ENCODE measurements at places on chromosomes 7 and 10.

DNA sequence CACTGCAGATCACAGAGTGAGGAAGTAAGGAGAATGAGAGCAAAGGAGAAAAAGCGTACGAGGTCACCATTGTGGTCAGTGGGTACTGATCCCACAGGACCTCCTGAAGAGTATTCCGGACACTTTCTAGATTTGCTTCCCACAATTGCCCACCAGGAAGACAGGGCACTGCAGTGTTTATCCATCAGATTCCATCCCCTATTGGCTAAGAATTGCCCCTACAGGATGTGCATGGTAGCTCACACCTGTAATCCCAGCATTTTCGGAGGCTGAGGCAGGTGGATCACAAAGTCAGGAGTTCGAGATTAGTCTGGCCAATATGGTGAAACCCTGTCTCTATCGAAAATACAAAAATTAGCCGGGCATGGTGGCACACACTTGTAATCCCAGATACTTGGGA lies 5.3 kb upstream of the FHIP2A start:
- DNase-seq, result no peak

- no peak for DNase-seq
Observed at GRCh38 chr7:116145245-116145852, 65.0 kb upstream of the TES start.

- no peak for DNase-seq
Observed at GRCh38 chr7:109868215-109868860, 1222.6 kb upstream of the LRRN3 start.

DNA sequence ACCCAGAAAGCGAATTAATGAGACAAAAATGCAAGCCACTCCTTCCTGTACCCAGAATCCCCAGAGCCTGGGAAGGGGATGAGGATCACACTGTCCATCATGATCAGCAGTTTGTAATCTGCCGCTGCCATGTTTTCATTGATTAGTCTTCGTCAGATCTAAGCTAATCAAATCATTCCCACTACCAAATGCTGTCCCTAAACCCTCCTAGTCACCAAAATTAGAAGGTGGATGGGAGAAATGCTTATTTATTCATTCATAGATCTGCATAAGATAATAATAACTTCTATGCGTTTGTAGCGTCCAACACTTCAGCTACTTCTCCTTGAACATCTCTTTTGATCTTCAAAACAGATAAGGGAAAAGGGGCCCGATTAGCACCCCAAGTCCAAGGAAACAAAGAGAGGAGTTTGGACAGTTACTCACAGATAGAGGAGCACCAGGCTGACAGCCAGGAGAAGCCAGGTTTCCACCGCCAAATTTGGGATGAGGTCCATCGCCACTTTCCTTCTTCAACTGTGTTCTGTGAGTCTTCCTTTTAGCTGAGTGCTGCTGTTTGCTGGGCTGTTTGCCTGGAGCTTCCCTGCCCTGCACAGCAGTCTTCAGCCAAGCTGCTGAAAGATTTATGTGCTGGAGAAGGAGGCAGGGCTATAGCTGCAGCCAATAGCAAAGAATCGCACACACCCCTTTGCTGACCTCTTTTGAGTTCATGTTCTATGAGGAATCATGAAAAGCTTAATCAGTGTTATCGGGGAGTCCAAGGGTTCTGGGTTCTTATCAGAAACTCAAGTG lies at the start of gene CYP3A5:
CYP3A5 (minus strand) TSS at position 597 of the 792 bp plus-strand sequence; CDS start at position 497, 100 bp downstream.
- DNase-seq, result no peak

DNA sequence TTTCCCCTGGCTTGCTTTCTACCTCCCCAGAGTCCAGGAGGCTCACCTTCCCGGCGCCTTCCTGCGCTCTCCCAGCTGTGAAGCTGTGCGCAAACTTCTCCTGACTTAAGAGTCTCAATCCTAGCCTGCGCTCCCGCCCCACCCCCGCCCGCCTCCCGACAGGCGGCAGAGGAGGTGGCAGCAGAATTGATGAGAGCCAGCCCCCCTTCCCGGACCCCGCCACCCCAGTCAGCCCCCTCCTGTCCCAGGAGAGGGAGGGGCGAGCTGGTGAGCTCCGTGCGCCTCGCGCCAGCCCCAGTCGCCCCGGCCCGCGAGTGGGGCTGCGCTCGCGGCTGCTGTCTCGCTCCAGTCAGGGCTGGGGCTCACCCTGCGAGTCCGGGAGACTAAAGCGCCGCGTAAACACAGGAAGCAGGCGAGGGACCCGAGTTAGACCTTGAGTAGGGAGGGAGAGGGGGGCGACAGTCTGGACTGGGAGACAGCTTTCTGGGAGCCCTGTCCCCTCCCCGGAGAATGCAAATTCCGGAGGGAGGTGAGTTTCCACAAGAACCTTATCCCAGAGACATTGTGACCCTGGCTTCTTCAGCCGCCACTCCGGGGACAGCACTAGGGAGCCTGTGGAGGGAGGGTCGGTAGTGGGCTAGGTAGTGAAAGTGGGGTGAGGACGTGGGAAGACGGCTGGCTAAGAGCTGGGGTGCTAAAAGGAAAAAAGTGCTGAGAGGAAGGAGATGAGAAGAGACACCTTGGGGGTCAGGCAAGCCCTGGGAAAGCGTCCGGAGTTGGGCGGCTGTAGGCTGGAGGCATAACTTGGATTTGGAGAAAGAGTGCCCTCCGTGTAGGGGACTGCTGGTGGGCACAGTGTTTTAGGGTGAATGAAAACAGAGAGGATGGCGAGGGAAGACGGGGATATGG lies at the start of gene CALCR:
CALCR (minus strand) TSS at position 79 of the 909 bp plus-strand sequence. CDS start 87,743 bp downstream, outside the sequence.
- no peak for DNase-seq

DNA sequence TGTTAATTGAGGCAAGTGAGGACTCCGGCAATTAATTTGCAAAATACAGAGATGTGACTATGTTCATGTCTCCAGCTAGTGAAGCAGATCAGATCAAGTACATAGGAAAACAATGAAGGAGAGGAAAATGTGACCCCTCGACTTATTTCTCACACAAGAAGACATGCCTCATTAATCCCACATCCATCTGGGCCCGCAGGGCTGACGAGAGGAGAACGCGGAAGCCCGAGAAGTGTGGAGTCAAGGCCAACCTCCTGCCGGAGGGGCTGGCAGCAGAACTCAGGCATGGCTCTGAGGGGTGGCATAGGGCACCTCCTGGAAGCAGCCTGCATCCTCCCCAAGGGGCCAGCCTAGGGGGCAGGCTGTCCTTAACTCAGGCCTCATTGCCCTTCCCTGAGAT lies 54.4 kb downstream of the ZNF503 start:
- DNase-seq, result no peak

DNA sequence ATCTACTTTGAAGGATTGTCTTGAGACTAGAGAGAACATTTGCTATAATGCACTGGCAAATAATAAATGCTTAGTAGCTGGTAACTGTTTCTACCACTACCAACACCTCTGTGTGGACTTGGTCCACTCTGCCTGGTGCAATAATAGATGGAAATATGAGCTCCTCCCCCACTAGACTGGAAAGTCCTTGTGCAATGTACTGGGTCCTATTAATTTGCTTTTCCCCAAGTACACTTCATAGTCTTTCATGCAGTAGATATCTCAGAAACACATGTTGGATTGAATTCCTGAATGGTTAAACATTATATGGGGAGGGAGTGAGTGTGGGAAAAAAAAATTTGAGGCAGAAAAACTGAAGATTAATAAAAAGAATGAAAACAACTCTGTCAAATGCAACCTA lies 119.3 kb downstream of the C10orf90 start:
- DNase-seq, result no peak

DNA sequence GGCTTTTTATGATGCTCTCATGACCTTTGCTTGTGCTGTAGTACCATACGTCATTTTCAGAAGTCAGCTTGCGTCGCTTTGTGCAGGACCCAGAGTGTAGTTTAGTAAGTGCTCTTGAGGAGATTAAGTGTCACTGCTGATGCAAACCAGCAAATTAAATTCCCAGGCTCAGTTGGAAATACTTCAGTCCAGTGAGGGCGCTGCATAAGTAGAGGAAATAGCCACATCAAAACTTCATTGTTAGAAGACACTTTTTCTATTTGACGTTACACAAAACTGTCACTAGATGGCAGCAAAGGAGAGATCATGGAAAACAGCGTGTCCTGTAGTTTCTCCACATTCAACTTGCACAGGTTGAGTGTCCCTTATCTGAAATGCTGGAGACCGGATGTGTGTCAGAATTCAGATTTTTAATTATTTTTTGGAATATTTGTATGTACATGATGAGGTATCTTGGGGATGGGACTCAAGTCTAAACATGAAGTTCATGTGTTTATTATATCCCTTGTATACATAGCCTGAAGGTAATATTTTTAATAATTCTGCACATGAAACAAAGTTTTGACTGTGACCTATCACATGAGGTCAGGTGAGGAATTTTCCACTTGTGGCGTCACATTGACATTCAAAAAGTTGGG lies 7.9 kb downstream of the ZNF22 start:
- no peak for DNase-seq

DNA sequence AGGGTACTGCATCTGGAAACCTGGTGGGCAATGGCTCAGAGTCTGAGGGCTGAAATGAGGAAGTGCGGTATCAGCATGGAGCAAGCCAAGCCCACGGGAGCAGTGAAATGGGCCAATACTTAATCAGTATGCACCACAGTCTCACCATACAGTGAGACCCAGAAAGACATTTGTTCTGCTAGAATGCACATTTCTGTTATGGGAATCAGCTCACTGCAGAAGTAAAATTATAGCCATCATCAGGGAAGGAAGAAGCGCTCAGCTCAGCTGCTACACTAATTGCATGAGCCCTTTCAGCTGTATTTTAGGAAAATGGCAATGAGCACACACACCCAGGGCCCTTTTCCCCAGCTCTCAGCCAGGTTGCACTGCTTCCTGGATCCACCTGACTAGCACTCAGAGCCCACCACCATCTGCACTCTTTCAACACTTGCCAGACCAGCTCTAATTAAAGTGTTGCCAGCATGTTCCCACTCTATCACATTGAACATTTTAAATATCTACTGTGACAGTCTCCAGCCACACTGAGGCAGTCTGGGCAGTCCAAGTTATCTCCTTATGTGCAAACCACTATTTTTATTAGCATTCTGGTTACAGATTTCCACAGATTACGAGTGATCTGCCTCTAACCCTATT lies 44.2 kb upstream of the PIK3AP1 start:
- DNase-seq, result no peak
